Heart left ventricle (tissue), 16 donors: ENCODE measurements at places on chromosomes 2 and 18.

DNA sequence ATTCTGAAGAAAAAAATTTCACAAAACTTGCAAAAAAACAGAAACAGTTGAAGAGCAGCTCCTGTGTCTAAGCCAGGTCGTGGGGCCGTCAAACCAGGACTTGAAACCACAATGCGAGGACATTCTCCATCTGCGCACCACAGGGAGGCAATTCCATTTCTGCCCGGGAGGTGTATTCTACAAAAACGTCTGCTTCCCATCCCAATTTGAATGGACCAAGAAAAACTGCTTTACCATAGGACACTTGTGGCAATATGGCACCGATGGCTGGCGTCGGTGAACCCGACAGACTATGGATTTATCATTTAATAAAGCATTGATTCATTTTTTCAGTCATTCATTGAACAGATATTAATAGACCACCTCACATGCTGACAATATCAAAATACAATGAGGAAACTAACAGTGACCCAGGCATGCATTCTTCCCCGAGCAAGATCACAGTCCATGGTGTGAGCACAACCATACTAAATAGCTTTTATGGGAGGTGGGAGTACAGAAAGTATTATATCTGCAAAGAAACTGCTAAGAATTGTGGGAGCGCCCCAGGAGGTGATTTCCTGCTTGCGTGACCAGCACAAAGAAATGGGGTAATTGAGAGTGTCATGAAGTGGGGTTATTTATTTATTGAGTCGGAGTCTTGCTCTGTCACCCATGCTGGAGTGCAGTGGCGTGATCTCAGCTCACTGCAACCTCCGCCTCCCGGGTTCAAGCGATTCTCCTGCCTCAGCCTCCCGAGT lies 10.5 kb upstream of the ZAP70 start:
- no peak for DNase-seq

GRCh38 chr2:237866101-237866621 lies 6.7 kb downstream of the RAMP1 start:
- no peak for DNase-seq

DNA sequence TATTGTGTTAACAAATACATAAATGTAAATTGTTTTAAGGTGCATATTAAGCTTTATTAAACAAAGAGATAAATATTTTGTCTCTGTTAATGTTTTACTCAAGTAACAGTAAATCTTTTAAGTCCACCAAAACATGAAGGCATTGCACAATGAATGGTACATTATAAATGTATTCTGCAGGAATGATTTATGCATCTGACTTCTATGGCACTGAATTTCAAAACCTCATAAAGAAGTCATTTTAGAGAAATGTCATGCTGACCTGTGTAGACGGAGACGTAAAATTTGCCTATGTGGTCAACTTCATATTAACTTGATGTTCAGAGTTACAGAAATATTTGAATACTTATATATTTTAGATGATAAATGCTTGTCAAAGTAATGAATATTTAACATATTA lies 194.7 kb downstream of the BABAM2 start:
- DNase-seq, result no peak

DNA sequence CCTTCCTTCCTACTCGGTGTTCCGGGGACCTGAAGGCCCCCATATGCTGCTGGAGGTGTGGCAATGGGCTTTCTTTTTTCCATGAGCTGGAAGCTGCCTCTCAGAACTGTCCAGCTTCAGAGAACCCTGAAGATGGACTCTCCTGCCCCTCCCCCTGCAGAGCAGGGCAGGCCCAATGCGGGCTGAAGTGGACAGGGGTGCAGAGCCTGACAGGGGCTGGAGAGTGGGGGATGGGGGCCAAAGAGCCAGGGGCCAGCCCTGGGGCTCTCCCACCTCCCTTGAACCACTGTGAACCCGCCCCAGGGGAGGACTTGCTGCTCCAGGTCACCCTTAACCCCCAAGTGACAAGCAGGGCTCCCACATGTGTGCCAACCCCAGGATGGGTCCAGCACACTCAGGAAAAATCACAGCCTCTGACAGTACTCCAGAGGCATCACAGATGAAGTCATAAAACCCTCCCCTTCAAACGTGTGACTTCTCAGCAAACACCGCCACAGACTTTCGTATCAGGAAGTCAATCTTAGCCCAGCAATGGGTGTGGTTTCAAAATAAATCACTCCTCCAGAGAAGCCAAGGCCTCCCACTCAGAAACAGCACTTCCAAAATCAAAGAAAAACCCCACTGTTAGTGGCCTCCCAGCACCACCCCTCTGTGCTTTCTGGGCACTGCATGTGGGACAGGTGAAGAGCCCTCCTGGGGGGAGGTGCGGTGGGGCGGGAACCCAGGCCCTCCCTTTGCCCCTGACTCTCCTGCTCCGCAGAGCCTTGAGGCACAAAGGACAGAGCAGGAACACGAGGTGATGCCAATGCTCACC lies 135.8 kb downstream of the HDAC4 start:
- DNase-seq, result peak; percentile 25

GRCh38 chr2:217099561-217099960 lies 239.7 kb upstream of the TNP1 start:
- DNase-seq, result peak; percentile 46

GRCh38 chr2:166042768-166043390 lies 84.9 kb downstream of the SCN1A start:
- DNase-seq, result no peak

DNA sequence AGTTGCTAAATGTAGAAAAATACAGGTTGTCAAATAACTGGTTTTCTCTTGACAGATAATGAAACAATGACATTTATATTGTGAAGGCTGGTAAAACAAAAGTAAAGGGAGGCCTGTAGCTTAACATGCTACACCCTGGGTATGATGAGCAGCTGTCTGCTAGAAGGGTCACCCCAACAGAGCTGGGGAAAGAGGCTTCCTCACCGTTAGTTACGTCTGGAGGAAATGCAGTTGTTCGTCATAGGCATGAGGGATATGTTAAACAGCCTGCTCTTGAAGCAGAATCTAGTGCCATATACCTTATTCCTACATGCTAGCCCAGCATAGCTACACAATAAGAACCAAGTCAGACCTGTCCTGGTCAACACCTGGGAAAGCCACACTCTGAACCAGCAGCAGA lies 49.9 kb downstream of the LPIN2 start:
- no peak for DNase-seq

DNA sequence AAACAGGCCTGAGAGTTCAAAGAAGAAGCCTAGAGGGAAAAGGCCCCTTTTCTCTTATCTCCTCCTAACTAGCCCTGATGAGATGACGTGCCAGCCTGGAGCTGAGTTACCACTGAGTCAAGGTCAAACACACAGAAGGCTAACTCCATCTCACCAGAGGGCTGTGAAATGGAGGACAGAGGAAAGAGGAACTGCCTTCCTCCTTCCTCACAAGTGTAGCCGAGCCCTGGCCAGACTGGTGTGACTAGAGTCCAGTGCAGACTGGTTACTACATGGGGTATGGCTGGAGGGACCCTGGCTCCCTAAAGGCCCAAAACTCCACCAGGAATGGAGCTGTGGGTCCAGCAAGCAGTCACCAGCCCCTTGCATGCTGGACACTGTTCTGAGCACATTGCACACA lies 35.7 kb upstream of the GYPC start:
- no peak for DNase-seq

GRCh38 chr18:59835605-59836379 lies 64.0 kb upstream of the PMAIP1 start:
- DNase-seq, result no peak

DNA sequence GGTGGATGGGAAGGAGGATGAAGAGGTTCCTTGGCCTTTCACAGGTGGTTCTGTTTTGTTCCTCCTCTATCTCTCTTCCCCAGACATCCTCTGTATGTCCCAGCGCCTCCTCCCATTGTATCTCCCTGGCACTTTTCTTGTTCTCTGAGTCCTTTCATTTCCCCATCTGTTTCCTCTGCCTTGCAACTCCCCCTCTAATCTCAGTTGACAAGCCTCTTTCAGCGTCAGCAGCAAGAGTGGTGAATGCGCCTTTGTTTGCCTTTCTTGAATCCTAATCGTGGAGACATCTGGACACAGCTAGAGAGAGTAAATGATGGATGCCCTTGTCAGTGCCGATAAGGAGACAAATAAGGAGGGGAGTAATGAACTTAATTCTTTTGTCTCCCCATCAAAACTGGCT lies 167.0 kb downstream of the NDUFA10 start:
- no peak for DNase-seq

DNA sequence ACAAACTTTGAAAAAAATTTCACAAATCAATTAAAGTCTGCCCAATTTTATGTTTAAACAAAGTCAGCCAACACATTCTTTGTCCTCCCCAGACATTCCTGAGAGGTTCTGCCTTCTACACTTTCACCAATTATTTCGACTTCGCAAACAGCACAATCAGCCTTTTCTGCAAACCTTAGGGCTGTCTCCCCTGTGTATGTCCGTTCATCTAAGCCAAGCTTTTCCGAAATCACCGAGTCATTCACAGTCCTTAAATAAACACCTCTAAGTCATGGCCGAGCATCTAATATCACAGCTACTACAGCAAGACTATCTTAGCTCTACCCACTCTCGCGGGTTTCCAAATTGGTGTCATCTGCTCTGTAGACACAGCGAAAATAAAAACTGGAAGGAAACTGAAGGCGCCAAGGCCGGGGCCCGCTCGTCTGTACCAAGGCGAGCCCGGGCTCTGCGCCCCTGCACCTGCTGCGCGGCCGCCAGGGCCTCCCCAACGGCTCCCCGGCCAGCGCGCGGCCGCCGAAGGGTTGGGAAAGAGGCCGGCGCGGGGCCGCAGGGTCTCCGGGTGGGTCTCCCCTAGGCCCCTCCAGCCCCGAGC lies 730 bp downstream of the ODC1 start:
- no peak for DNase-seq

DNA sequence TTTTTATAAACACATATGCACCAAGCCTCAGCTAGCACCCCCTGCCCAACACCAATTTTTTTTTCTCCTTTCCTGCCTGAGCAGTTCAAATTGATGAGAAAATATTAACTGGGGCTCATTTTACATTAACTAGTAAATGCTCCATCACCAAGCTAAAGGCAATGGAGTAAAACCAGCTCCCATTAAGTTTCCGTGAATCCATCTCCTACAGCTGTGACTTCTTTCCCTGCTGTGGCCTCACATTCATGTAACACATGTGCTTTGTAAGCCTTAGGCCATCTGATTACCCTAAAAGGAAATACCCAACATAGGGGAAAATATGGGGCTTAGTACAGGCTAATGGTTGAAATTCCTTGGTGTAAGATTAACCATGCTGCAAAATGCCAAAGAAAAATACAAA lies 60.8 kb downstream of the DNER start:
- DNase-seq, result no peak

- no peak for DNase-seq
Measured at GRCh38 chr2:3121601-3122000, 256.0 kb downstream of the EIPR1 start.

DNA sequence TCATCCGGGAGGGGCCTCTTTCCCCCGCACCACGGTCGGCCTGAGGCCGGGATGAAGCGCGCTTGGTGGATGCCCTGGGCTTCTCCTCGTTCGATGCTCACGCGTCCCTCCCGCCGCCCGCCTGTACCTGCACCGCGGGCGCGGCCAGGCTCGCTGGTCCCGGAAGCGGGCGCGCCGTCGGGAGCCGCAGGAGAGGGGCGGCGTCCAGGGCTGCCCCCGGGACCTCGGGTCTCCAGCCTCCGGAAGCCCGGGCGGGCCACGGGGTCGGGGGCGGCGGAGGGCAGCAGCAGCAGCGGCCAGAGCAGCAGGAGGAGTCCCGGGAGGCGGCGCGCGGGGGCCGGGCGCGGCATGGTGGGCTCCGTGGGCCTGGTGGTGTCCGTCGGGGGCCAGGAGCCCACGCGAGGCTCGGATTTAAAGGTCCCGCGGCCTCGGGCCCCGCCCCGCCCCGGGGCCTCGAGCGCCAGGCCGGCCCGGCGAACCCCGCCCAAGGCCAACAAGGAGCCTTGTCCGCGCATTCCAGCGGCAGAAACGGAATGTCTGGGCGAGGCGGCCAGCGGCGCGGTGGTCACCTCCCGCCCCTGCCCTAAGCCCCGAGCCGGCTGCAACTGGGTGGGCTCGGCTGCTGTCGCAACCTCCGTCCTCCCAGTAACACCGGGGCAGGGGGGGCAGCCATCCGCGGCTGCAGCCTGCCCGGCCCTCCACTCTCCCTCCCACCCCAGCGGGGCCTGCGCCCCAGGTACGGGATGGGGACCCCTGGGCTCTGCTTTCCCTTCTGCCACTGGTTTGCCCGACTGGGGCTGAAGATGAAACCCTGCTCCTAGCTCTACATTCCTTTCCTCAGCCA lies at the start of gene MATN3:
MATN3 (minus strand) TSS at position 387 of the 844 bp plus-strand sequence; CDS start at position 350, 37 bp downstream.
- DNase-seq, result peak; percentile 68

- DNase-seq, result no peak
Measured at GRCh38 chr2:63589148-63589958, 590 bp downstream of the MDH1 start.

- no peak for DNase-seq
Measured at GRCh38 chr2:75573145-75573878, 12.6 kb upstream of the EVA1A start.

DNA sequence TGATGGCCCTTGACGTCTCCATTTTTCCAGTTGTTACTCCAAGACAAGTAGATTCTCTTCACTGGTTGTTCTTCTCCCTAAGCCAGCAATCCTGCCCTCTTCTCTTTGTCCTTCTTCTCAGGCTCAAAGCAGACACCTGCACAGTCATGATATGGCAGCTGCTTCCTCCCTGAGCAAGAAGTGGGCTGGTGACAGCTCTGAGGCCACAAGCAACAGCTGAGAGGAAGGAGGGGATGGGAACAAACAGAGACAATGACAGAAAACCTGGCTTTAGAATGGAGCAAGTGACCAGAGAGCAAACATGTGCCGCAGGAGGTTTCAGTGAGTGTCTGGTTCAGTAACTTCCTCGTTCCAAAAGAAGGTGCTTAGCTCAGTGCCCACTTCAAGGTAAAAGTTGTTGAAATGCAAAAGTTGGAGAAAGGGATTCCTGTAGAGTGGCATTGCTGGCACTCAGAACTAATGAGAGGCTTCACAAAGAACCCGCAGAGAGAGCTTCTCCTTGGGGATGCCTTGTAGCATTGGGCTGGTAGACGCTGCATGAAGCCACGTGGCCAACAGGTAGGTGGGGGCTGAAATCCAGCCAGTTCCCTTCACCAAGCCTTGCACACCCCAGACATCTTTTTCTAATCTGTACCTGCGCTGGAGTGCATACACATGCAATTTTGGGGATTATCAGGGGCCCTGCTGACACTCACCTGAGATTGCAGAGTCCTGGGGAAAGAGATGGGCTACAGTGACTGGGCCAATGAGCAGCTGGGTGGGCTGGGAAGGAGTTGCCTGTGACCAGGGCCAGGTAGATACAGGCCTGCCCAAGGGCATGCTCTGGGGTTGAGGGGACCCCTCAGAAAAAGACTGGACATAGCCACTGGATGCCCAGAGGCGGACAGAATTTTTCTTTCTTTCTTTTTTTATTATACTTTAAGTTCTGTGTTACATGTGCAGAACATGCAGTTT lies 153.3 kb upstream of the RAB12 start:
- no peak for DNase-seq

DNA sequence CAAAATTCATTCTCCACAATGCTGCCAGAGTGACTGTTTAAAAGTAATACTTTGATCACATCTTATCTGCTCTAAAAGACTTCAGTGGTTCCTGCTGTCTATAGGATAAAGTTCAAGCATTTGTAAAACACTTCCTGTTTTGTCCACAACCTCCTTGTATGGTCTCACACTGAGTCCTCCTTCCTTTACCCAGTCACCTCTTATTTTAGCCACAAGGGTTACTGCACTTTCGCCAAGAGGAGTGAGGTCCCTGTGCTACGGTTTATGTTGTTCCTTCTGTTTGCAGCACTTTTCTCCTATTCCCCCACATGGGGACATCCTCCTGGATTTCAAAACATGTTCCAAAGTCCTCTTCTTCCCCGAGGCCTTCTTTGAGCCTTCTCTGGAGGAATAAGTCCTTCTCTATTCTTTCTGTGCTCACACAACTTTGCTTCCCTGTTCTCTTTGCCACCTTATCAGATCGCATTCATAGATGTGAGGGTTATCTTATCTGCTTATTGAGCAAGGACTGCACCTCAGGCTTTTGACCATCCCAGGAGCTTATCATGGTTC lies 112.2 kb upstream of the NABP1 start:
- DNase-seq, result no peak
